ENCODE measurements at places on chromosomes 7 and 10. TPM values are rescaled to one million over a fixed set of nuclear protein-coding genes. Genes with fewer than 3 reads are reported as not detected.

- peak; percentile 11 for DNase-seq
These were observed 647 bp upstream of the NACAD start for GRCh38 chr7:45089341-45089891.

- no peak for DNase-seq
These were observed 2.1 kb downstream of the KLRG2 start for GRCh38 chr7:139481364-139481763.

DNA sequence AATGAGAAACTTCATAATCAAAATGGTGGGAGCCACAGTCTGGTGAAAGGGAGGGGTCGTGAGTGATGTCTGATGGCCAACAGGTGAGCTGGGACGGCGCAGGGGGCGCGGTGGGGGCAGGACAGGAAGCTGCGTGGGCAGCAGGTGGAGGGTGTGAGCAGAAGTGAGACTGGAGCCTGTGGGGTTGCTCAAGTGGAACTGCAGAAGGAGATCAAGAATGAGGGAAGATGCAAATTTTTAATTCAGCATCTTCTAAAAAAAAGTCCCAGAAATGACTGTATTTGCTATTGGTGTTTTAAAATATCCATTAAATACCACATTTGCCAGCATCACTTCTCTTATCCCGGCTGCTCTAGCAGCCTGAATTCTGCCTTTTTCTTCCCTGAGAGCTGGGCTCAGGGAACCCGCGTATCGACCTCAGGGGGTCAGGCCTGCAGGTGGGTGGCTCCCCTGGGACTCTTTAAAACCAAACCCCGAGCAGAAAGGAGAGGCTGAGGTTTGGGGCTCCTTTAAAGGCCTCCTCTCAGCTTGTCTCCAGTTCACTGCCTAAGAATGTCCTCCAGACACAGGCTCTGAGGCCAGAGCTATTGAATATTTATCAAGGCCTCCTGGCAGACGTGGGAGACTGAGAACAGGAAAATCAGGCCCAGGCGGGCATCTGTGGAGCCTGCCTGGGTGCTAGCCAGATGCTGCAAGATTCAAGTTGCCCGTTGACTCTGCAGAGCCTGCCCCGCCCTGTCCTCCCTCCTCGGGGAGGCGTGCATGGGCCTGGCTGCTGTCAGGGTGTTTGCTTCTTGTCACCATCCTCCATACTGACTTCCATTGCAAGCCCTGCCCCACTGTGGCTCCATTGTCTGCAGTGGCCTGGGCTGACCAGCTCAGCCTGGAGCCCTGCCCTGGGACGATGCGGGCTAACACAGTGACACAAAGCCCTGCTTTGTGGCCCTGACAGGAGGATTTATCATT, 53.9 kb downstream of the SYPL1 start:
- peak; percentile 66 for DNase-seq

DNA sequence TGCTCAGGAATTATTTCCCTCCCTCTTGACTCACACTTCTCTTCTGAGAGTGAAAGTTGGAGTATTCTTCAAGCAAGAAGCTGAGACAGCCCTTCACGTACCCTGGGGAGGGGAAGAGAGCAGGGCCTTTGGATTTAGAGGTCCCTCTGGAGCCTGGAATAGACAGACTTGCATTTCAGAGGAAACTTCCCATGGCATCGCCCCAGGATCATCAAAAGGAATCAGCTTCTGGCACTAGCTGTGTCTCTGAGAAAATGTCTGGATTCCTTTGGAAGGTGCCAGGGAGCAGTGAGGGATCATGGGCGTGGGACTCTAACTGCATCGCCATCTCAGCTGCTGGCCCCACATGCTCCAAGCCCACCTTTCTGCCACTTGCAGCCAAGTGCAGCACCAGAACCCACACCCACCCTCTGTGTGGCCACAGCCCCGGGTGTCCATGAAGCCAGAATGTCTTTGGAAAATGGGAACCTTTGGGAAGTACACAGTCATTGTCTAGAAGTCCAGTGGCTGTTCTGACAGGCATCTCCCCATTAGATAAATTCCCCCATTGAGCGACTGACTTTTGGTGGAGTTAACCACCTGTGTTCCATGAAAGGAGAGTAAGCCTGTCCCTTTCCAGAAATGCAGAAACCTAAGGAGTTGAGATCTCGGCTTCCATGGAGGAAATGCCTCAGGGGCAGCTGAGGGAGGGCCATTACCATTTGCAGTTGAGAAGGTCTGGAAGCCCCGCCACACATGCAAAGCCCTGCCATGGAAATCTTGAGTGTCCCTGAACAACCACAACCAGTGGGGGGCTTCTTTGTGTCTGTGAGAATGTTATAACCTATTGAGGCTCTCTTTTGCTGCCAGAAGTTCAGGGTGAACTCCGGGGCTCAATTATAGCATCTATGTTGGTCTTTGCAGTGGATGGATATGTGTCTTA, 57.8 kb upstream of the GDF10 start:
- no peak for DNase-seq

GRCh38 chr7:12690041-12690878, 2.8 kb downstream of the ARL4A start:
- DNase-seq, result no peak

- no peak for DNase-seq
These were observed 47.6 kb upstream of the MGMT start for GRCh38 chr10:129419397-129419796.

- no peak for DNase-seq
These were observed 99.5 kb downstream of the ELFN1 start for GRCh38 chr7:1769286-1770200.

- DNase-seq, result no peak
These were observed 289.0 kb downstream of the SNX13 start for GRCh38 chr7:17651341-17651740.

DNA sequence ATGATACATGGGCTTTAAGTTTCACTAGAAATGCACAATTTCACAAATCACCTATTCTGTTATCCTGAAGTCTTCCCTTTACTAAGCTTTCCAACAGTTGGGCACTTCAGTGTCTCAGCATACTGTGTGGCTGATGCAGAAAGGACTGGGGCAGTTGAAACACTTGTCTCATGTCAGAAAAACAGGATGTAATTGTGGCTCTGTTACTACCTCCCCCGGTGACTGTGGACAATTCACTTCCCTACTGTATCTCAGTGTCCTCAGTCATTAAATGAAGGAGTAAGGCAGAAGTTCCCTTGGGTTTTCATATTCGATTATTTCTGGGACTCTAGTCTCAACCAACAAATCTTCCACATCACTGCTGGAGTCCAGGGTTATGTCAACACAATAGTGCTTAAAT, 17.9 kb downstream of the ANKRD22 start:
- no peak for DNase-seq

GRCh38 chr7:77727936-77728701, 31.9 kb downstream of the RSBN1L start:
- DNase-seq, result no peak

DNA sequence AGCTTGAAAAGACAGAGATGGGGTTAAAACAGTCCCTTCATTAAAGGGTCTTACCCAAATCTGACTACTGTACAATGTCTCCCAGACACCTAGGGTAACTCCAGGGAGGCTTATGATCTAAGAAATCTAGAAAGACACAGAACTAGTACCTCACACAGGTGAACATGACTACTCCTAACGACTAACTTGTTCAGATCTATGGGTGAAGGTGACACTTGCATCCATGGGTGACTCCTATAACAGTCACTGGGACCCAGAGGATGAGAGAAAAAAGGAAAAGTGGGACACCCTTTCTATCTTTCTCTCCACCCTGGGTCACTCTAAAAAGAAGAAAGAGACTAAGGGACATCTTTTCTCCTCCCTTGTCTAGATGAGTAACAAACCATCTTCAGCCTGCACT, 19.2 kb downstream of the AKR1C8 start:
- no peak for DNase-seq

The TMEM236 gene
- 0.10 TPM for total RNA-seq

The C10orf62 gene
- total RNA-seq, result 0.35 TPM

The NKX1-2 gene
- not detected for total RNA-seq

The TRDMT1 gene
- total RNA-seq, result 6.1 TPM

The PRRT4 gene
- not detected for total RNA-seq

The PLCE1 gene
- total RNA-seq, result 4.4 TPM

The INA gene
- 5.2 TPM for total RNA-seq
